ENCODE measurements at places on chromosomes 12 and 14. TPM values are rescaled to one million over a fixed set of nuclear protein-coding genes. Genes with fewer than 3 reads are reported as not detected.
A peak's percentile ranks its signal among the peaks of the same experiment; 100 is the strongest.

DNA sequence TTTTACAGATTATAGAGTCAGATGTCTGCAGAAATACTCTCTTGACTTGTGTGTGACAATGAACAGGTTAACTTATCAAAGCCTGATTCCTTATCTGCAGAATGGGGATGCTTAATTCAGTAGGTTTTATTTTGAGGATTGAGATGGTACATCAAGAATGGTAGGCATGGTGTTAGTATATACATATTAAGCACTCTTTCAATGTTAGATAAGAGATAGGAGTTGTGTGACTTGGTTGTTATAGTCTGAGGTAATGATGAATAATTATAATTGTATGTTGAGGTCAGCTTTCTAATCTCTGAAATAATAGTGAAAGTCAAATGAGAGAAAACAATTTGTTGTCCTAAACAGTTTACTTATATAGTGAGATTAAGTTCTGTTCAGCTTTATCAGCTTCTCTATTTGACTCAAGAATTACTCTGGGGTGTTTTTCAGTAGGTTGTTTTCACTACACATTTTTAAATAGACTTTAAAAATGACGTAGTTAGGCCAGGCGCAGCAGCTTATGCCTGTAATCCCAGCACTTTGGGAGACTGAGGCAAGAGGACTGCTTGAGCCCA lies 11.9 kb downstream of the PALS1 start:
- no peak for DNase-seq

DNA sequence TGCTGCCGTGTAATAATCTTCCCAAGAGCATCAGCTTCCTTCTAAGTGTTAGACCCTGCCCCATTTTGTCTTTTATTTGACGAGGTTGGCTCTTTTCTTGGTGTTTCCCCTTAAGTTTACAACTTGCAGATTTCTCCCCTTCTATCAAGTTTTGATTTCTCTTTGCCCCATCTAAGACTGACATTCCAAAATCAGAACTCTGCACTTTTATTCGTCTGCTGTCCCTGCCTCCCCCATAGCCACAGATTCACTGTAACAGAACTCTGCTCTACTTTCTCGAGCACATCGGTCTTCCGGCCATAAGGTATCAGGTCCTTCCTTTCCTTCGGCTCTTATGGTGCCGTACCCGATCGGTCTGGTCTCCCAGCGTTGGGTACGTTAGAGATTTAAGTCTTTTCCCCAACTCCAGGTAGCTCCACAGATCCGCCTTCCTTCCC lies 563 bp downstream of the DCP1B start:
- peak; percentile 49 for DNase-seq

Gene ANO2
- total RNA-seq: not detected

GRCh38 chr14:104393199-104393897 lies 186.2 kb upstream of the C14orf180 start:
- no peak for DNase-seq

Gene KLRC3
- not detected for total RNA-seq

DNA sequence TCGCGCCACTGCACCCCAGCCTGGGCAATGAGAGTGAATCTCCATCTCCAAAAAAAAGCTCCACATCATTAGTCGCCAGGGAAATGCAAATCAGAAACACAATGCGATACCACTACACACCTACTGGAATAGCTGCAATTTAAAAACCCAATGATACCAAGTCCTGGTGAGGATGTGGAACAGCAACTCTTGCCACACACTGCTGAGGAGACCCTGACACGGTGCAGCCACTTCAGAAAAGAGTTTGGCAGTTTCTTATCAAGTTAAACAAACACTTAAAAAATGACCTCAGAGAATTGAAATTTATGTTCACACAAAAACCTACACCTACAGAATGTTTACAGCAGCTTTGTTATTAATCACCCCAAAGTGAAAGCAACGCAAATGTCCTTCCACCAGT lies 12.1 kb downstream of the P2RX2 start:
- peak; percentile 10 for DNase-seq

Gene IRAK3
- total RNA-seq: 7.4 TPM

DNA sequence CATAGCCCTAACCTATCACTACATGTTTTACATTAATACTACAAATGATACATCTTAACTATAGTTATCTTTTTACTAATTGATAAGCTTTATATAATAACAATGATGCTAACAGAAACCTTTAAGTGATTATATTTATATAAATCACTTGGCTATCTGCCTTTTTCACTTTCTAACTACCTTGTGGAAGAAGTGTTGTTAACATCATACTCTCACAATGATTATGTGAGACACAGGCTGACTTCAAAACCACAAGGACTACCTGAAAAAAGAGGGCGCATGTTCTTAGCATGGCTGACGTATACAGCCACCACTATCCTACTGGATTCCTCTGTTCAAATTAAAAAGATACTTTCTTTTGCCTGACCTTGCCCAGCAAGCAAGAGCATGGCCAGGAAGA lies 135.3 kb upstream of the SOX5 start:
- no peak for DNase-seq

GRCh38 chr12:102504871-102505270 lies 24.5 kb upstream of the IGF1 start:
- DNase-seq: no peak

DNA sequence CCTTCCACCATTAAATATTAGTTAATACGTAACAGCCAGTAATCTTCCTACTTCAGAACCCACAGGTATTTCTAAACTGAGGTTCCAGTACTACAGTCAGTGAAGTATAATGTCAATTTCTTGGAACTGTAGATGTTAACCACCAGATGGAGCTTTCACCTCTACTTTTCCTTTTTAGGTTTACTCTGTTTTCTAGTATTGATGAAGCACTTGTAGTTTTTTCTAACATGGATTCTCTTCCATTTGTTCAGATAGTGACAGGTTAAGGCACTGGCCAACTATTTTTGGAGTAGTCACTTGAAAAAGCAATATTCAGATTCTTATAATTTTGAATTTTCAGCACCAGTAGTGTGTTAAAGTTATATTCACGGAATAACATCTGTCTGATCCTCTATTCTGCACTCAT lies 4.6 kb upstream of the SEC23A start:
- peak; percentile 47 for DNase-seq

GRCh38 chr12:106986135-106986534 lies 811 bp downstream of the MTERF2 start:
- DNase-seq: no peak

- DNase-seq: no peak
Measured at GRCh38 chr14:103627073-103628025, 1.7 kb upstream of the KLC1 start.

Gene GLT1D1
- under 0.01 TPM for total RNA-seq

Gene AREL1
- 28.2 TPM for total RNA-seq

Gene ARHGEF40
- total RNA-seq: 24.7 TPM
